ENCODE measurements at places on chromosomes 5 and 9. TPM values are rescaled to one million over a fixed set of nuclear protein-coding genes. Genes with fewer than 3 reads are reported as not detected.

The COL5A1 gene
- 129 TPM for total RNA-seq

DNA sequence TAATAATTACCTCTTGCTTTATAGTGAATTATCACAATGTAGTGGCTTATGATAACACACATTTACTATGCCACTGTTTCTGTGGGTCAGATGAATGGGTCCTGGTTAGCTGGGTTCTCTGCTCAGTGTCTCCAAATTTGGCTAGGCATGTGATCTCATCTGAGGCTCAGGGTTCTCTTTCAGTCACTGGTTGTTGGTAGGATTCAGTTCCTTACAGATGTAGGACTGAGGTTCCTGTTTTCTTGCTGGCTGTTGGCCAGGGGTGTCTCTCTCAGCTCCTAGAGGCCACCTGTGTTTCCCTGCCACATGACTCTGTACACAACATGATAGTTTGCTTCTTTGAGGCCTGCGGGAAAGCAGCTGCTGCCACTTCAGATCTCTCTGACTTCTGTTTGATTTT, 7.1 kb downstream of the NFX1 start:
- DNase-seq: no peak

The RGS7BP gene
- total RNA-seq: 31.1 TPM

The RMI1 gene
- 0.95 TPM for total RNA-seq

DNA sequence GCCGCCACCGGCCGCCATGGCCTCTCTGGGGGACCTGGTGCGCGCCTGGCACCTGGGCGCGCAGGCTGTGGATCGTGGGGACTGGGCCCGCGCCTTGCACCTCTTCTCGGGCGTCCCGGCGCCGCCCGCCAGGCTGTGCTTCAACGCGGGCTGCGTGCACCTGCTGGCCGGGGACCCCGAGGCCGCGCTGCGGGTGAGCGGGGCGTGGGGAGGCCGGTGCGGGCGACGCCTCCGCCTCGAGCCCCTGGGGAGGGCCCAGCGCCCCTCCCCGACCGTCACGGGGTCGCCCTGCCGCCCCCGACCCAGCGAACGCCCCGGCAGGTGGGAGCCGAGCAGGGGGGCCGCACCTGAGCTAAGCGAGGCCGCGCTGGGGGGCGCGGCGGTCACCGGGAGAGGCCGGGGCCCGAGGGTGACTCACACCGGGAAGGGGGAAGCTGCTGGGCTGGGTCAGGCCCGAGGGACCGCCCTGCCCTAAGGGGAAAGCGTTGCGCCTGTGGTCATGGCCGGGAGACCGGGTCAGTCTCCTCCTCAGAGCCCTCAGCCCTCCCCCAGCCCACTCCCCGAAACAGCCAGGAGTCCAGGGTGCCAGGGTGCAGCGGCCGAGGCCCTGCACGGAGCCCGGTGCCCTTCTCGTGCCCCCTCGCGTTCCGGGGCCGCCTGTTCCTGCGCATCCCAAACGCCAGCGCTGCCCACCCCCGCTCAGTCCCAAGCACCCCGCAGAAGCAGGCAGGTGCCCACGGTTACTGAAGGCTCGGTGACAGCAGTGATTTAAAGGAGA, 510 bp downstream of the NOXA1 start:
- DNase-seq: no peak

GRCh38 chr9:122197426-122197825, 31.3 kb downstream of the LHX6 start:
- no peak for DNase-seq
